Activated CD4-positive, alpha-beta T cell treated with anti-CD3 and anti-CD28 coated beads for 48 hours (primary cell): ENCODE measurements at places on chromosomes 2 and 18.

GRCh38 chr2:177188482-177189469 lies 23.8 kb upstream of the HNRNPA3 start:
- no peak for DNase-seq

DNA sequence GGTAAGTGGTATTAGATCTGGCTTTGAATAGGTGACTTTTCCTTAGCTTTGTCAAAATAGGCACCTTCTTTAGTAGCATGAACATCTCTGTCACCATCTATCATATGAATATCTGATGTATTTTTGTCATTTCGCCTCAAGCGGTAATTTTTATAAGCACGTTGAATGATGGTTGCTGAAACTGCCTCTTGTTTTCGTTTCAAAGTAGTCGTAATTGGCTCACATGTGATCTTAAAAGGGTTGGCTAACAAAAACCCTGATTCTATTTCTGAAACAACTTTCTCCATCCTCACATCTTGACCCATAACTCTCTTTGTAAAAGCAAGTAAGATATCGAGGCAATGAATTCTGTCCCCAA lies 29.8 kb upstream of the SCN9A start:
- DNase-seq: no peak

DNA sequence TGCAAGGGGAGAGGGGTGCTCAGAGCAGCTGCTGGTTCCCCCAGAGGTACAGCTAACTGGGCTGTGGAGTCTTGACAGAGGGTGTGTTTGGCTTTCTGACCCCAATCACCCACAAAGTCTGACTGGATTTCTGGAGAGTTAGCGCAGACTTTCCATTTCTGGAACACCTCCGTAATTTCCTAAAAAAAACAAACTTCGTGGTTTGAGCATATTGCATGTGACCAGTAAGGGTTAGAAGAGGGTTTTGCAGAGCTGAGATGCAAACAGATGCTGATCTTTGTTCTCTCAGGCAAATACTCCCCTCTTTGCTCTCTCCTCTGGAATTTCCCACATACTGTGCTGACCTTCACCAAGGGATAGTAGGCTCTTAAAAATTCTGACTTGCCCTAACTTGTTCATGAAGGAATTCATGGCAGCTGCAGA lies 44.5 kb upstream of the TMEM247 start:
- DNase-seq: no peak

DNA sequence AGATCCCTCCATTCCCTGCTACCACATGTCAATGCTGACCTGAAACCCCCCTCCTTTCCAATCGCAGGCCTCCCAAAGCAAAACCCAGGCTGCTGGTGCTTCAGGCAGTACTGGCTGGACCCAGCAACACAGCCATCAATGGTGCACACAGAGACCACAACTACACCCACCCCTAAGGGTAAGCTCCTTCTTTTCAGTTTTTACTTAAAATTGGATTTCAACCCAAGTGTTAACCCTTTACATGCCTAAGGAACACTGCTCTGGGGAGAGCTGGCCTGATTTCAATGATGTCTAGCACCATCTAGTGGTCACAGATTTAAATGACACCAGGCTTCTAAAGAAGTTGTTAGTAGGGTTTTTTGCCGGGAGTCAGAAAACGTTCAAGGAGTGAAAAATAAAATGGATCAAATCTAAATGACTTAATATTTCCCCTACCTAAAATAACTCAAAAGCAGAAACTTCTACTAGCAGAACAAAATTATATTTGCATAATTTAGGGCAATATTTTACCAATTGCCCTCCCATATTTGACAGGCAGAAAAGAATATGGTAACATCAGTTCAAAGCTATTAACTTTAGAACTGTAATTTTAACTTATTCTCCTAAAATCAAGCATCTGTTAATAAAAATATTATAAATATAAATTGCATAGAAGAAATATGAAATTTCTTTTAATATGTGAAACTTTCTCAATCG lies 24.6 kb downstream of the FECH start:
- peak; percentile 10 for DNase-seq

DNA sequence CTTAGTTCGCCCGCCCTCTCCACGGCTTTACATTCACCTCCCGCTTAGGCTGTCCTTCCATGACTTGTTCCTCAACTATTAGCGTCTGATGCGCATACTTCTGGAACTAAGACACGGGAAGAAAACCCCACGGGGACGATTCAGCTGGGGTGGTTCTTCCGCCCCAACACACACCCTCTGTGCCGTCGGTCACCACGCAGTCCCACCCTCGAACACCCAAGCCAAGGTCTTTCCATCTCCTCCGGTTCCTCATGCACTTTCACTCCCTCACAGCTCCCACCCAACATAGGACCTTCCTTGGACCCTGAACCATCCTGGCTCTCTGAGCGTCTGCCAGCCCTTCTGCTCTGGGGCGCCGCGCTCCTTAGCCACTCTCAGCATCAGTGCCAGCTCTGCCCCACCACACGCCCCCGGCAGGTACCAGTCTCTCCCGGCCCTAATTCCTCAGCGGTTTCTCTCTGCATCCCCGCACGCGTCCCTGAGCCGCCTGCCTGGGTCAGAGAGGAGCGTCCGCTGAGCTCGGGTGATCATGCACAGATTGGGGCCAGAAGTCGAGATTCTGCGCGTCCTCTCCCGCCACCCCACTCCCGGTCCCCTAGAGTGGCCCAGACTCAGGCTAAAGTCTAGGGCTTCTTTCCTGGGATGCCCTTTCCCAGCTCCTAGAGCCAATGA lies 522 bp upstream of the SRD5A2 start:
- no peak for DNase-seq

DNA sequence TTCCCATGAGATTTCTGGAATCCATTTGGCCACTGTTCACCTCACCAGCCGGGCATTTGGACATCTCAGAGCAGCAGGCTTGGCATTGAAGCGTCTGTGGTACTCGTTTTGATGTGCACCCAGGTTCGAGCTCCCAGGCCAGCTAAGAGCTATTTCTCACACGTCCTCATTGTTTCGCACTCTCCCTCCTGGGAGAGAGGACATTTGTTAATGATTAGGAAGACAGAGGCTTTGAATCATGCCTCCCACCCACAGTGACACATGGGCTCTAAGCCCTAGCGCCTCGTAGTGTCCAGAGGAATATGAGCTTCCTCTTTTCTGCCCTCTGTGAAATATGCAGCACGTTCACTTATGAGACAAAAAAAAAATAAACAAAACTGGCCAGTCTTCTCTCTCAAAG lies 361.8 kb downstream of the RND3 start:
- DNase-seq: no peak
